ENCODE measurements at places on chromosomes 12 and 14.

GRCh38 chr12:79658221-79658620 lies 32.5 kb downstream of the PAWR start:
- DNase-seq, result no peak

- no peak for DNase-seq
These were observed 19.3 kb downstream of the SLC25A3 start for GRCh38 chr12:98612696-98613334.

DNA sequence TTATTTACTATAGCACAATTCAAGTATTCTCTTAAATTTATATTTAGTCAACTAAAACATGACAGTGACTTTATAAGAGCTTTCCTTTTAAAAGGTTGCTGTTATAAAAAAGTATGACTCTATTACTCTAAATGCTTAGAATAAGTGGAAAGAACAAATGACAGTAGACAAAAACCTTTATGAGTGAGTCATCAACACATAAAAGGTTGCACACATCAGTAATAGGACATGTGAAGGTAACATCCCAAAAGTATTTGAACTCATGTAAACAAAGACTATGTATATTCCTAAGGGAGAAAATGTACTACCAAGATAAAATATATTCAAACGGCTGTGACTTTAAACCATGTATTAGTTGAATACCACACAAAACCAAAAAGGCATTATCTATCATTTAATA lies 98.8 kb downstream of the PAWR start:
- DNase-seq, result no peak

DNA sequence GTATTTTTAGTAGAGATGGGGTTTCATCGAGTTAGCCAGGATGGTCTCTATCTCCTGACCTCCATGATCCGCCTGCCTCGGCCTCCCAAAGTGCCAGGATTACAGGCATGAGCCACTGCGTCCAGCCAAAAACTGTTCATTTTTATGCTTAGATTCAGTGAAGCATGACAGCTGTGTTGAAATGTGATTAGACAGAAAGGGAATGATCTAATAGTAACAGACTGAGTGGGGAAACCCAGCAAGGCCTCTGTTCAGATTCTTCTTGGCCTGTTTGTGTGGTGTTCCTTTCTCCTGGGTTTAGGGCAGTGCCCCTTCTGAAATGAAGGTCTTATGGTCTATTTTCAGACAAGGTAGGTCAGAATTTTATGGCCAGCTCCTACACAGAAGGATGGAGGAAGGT lies 11.8 kb upstream of the ABCD4 start:
- DNase-seq, result no peak

DNA sequence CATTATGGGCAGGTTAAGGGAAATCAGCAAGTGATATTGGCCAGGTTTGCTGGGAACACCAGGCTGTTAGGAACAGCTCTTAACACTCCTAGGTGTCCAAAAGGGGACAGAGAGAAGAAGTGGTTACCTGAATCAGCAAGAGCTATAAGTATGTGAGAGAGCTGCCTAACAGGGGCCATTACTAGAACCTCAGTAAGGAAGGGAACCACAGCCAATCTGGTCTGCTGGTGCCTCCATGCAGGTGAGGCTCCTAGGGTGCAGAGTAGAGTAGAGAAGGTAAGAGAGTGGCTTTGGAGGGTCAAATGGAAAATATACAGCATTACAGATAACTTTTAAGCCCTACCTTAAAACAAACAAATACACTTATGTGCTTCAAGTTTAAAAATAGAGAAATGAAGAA lies 36.6 kb upstream of the CCT2 start:
- no peak for DNase-seq

DNA sequence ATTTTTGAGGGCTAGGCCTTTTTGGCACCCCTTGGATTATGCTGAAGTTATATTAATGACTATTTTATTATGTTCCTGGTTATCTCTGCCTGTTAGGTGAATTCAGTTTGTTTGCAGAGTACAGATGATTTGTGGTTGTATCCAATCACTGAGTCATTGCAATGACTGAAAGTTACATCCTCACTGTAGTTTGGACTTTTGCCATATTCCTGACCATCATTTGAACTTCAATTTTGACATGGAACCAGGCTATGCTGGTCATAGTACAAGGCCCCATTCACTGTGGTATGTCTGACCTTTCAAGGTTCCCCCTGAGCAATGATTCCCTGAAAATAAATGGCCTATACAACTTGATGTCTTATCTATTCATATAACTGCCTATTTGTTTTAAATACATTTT lies 621.0 kb downstream of the CCER1 start:
- no peak for DNase-seq

DNA sequence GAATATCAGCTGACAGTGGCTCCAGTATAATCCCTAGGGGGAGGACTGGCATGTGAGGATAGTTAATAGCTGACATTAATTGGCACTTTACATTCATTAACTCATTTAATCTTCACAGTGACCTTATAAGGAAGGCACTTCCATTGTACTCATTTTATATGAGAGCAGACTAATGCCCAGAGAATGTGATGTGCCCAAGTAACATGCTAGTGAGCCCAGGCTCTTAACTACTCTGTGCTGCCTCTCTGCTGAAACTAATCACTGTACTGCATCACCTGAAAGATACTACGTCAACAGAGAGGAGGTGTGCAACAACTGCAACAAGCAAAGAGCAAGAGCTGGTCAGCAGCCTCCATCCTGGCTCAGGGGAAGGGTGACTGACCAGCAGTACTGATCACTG lies 40.1 kb downstream of the GALNT4 start:
- DNase-seq, result no peak
